ENCODE measurements at places on chromosomes 3 and 15. TPM values are rescaled to one million over a fixed set of nuclear protein-coding genes. Genes with fewer than 3 reads are reported as not detected.
A peak's percentile ranks its signal among the peaks of the same experiment; 100 is the strongest.

GRCh38 chr15:38071211-38071972 lies 137.0 kb downstream of the TMCO5A start:
- peak; percentile 6 for DNase-seq

- peak; percentile 95 for DNase-seq
These were observed 55.0 kb upstream of the CHD2 start for GRCh38 chr15:92845126-92845508.

DNA sequence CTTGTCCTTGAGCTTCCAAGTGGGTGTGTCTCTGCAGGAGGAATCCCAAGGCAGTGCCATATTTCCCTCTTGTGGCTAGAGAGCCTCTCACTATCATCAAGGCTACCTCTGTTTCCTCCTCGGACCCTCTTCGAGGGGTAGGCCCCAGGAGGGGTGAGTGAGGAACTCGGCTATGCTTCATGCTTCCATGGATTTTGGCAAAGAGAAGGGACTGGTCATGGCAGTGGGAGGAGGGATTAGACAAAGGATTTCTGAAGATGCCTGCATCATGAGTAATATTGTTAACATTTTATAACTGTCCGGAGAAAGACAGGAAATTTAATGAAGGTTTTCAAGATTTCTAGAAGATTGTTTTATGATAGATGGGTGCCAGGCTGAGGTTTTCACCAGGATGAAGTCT lies 241.5 kb downstream of the CLSTN2 start:
- DNase-seq = no peak

DNA sequence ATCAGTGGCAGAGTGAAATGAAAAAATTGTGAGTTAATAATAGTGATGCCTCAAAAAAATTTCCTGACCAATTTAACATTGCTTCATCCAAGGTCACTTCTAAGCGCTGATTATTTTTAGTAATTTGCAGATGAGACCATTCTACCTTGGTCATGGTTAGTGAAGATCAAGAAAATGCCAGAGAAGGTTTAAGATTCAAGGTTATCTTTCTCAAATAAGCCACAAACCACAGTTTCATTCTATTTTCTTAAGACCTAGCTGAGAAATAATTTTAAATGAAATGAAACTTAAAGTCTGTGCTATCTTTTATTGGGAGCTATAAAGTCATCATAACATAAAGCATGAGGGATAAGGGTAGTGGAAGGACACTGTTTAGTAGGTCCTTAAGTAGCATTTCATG lies 353.9 kb upstream of the NAALADL2 start:
- no peak for DNase-seq

- DNase-seq = peak; percentile 55
These were observed 15.4 kb upstream of the BFSP2 start for GRCh38 chr3:133384331-133385027.

GRCh38 chr3:184092199-184092598 lies 4.7 kb upstream of the HTR3E start:
- no peak for DNase-seq

The CD200 gene
- total RNA-seq = 0.71 TPM

The CD80 gene
- not detected for total RNA-seq

The GALNT15 gene
- not detected for total RNA-seq

The GOLGA6D gene
- 0.15 TPM for total RNA-seq

The NR1I2 gene
- 0.08 TPM for total RNA-seq

All from HT-29 (cell line).